ENCODE measurements at places on chromosomes 6 and 20.

DNA sequence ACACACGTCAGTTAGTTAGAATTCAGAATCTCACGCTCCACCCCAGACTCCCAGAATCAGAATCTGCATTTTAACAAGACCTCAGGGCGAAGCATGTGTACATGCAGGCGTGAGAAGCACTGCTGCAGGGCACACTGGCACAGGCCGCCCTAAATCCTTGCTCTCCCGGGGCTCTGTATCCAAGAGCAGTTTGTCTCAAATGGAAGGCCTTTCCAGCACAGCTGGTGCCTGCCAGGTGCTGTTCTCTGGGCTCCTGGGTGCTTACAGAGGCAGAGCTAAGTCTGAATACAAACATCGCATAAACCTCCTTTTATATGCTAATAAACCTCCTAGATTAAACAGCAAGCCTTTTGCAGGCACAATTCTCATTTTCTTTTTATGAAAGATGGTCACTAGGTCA lies 119.1 kb upstream of the CD93 start:
- no peak for DNase-seq

- DNase-seq = peak; percentile 81
Observed at GRCh38 chr6:107491138-107491609, 1.3 kb downstream of the SOBP start.

DNA sequence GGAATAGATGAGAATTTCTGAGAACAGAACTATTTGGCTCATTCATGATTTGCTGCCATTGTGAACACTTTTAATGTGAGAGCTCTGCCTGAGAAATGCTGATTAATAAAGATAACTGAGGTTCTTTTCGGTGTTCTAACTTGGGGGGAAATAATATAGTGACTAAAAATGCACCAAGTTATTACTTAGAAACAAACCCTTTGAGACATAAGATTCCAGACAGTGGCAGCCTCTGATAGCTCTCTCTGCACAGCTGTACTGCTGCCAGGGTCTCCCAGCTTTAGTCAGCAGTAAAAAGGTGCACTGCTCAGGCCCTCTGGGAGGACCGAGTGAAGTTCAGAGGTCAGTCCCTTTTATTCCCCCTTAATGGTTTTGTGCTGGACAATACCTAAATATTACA lies 2.5 kb upstream of the PRDM1 start:
- no peak for DNase-seq

- DNase-seq = no peak
Observed at GRCh38 chr6:23478312-23478711, 647.7 kb upstream of the NRSN1 start.

DNA sequence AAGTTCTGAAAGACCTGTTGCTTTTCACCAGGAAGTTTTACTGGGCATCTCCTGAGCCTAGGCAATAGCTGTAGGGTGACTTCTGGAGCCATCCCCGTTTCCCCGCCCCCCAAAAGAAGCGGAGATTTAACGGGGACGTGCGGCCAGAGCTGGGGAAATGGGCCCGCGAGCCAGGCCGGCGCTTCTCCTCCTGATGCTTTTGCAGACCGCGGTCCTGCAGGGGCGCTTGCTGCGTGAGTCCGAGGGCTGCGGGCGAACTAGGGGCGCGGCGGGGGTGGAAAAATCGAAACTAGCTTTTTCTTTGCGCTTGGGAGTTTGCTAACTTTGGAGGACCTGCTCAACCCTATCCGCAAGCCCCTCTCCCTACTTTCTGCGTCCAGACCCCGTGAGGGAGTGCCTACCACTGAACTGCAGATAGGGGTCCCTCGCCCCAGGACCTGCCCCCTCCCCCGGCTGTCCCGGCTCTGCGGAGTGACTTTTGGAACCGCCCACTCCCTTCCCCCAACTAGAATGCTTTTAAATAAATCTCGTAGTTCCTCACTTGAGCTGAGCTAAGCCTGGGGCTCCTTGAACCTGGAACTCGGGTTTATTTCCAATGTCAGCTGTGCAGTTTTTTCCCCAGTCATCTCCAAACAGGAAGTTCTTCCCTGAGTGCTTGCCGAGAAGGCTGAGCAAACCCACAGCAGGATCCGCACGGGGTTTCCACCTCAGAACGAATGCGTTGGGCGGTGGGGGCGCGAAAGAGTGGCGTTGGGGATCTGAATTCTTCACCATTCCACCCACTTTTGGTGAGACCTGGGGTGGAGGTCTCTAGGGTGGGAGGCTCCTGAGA lies at the start of gene HFE:
Gene HFE, plus strand, starts transcription at position 146 of the 832 bp plus-strand sequence. Its CDS starts 12 bp downstream, at position 158.
- peak; percentile 87 for DNase-seq

GRCh38 chr20:59668926-59669850 lies 64.8 kb downstream of the PHACTR3 start:
- no peak for DNase-seq

DNA sequence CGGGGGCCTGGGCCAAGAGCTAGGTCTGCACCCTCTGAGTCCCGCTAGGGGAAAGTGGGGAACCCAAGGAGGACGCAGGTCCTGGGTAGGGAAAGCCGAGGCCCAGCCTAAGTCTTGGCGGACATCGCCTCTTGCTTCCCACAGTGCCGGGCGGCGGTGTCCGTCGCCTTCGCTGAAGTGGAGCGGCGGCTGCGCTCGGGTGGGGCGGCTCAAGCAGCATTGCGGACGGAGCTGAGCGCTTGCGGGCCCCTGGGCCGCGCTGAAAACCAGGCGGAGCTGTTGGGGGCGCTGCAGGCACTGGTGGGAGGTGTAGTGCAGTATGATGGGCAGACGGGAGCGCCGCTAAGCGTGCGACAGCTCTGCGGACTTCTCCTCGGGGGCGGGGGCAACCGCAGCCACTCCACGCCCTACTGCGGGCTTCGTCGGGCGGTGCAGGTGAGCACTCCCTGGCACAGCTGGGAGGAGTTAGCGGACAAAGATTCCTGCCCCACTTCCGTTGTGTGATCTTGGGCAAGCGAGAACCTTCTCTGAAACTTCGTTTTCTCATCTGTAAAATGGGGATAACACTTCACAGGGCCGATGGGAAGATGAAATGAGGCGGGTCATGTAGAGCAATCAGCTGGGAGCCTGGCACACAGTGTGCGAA lies 4.2 kb downstream of the PRSS16 start:
- DNase-seq = peak; percentile 79

GRCh38 chr20:51583499-51583898 lies 41.0 kb upstream of the NFATC2 start:
- DNase-seq = no peak

DNA sequence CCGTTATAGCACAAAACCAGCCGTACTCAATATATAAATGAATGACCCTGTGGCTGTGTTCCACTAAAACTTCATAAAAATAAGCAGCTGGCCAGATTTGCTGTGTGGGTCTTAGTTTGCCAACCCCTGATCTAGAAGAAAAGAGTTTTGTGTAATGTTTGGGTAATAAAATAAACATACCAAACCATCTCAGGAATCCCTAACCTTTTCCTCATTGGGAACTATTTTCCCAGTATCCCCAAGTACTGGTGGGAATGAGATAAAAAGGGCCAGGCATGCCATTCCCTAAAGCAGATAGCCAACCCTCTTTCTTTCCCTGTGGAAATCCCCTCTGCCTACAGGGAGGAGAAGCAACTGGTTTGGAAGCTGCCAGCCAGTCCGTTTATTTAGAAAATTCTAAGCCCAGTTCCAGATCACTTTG lies 169.1 kb upstream of the AKAP12 start:
- no peak for DNase-seq

DNA sequence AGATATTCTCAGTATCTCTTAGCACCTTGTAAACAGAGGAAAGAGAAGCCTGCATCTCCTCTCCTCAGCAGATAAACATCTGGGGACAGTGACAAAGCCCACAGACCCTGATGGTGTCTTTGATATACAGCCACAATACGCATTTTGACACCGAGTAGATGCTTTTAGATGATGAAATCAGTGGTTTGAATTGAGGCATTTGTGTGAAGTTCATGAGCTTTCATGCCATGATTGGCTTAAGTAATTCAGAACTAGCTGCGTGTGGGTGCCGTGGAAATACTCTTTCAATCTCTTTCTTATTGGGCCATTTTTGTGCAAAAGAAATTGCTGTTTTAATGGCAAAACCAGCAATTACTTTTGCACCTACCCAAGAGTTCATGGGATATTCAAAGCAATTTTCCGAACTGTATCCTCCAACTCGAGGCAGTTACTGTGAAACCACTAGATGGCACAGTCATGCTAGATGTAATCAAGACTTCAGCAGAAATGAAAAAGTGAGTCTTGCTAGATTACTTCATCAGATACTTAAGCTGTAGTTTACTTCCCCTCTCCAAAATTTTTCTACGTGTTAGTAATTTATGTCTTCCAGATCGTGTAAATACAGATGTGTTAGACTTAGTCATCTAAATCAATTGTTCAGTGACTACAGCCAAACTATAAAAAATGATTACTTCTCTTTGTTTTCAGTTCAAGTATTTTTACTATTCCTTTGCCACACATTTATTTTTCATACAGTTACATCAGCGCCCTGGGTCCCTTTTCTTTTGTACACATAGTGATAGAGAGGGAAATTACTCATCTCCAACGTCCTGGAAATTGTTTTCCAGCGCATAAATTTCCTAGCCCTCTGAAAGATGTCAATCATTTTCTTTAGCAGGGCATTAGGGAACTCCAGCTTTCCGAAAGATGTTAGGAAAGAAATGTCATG lies 49.4 kb downstream of the IYD start:
- DNase-seq = no peak

DNA sequence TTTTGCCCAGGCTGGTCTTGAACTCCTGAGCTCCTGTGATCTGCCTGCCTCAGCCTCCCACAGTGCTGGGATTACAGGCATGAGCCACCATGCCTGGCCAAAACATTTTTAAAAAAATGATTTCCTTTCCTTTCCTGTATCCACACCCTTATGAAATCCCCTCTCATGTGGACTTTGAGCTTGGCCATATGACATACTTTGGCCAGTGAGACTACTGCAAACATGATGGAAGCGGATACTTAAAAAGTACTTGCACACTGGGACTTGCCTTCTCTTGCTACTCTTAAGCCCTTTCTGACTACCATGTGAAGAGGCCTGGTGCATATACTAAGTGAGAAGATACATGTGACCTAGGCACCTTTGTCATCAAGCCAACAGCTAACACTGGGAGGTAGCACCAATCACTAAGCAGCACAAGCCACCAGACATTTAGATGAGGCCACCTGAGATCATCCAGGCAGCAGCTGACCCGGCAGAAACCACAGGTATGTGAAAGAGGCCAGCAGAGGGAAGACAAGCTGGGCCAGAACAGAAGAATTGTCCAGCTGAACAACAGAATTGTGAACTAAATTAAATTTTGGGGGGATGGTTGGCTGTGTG lies 78.5 kb upstream of the HDAC2 start:
- DNase-seq = no peak

- no peak for DNase-seq
Observed at GRCh38 chr6:169589293-169589692, 112.5 kb downstream of the WDR27 start.

DNA sequence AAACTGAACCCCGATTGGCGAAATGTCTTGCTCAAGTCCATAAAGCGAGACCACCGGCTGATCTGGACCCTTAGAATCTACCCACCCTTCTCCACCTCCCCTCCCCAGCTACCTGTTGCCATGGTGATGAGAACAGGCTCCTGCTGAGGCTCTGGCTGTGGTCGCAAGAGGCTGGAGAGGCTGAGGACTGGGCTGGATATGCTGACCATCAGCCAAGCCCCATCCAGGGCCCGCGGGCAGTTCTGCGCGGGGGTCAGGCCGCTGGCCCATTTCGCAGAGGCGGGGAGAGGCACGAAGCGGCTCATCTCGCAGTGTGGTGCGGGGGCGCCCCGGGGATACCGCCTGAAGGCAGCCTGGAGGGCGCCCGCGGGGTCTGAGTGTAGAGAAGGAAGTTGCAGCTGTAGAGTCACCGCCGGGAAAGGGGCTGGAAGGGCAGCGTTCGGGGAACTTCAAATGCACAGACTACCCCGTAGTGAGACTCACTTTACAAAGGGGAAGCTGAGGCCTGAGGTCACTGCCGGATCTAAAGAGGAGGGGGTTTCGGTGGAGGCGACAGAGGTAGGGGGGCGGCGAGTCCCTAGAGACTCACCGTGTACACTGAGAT lies 671 bp downstream of the TAPBP start:
- peak; percentile 88 for DNase-seq

GRCh38 chr6:129186988-129187387 lies 304.1 kb downstream of the LAMA2 start:
- no peak for DNase-seq

DNA sequence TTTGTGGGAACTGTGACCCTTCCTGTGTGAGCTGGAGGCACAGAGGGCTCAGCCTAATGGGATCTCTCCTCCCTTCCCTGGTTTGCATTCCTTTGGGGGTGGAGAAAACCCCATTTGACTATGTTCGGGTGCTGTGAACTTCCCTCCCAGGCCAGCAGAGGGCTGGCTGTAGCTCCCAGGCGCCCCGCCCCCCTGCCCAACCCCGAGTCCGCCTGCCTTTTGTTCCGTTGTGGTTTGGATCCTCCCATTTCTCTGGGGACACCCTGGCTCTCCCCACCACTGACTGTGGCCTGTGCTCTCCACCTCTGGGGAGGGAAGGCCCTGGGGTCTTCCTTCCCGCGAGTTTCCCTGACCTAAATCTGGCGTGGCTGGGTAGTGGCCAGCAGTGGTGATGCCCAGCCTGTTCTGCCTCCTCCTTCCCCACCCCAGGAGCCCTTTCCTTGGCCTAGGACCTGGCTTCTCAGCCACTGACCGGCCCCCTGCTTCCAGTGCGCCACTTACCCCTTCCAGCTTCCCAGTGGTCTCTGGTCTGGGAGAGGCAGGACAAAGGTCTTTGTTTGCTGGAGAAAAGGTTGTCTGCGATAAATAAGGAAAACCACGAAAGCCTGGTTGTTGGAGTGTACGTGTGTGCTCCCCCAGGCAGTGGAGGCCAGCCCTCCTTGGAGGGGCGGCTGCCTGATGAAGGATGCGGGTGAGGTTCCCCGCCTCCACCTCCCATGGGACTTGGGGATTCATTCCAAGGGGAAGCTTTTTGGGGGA lies 4.9 kb downstream of the VEGFA start:
- peak; percentile 75 for DNase-seq

DNA sequence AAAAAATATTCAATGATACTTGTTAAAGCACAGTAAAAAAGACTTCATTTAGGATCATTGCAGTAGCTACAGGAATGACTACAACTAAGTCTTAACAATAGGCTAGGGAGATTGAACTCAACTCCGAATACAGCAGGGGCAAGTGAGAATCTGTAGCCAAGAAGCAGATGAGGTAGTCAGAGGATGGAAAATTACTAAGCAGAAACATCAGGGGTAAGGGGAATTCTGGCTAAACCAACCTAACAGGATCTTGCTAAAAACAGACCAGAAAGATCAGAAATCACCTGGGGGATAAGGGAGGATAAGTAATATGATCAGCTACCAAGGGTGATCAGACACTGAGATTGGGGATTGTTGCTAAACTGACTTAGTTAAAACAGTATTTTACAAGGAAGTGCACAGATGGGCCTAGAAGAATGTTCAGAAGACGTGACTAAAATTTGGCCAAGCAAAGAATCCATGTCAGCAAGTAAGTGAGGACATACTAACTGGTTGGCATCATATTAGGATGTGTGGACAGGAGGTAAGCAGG lies 217.5 kb downstream of the TENT5A start:
- DNase-seq = no peak

- no peak for DNase-seq
Observed at GRCh38 chr6:36399970-36400369, 12.5 kb upstream of the ETV7 start.

GRCh38 chr6:36650848-36651478 lies 27.6 kb upstream of the CDKN1A start:
- no peak for DNase-seq

Measured in aorta (tissue), 5 donors.